ENCODE measurements at places on chromosomes 7 and 10.

- no peak for DNase-seq
Observed at GRCh38 chr10:74189999-74190421, 39.0 kb downstream of the ADK start.

GRCh38 chr10:93079663-93080349 is 6.1 kb downstream of the CYP26A1 start:
- DNase-seq: peak; percentile 42

GRCh38 chr7:44112231-44112996 is 8.3 kb downstream of the AEBP1 start:
- DNase-seq: no peak

- DNase-seq: no peak
Observed at GRCh38 chr7:27316311-27316710, 73.7 kb downstream of the EVX1 start.

GRCh38 chr10:73802276-73802991 is 9.0 kb downstream of the NDST2 start:
- no peak for DNase-seq
